Activated CD8-positive, alpha-beta memory T cell treated with anti-CD3 and anti-CD28 coated beads for 4 hours (primary cell): ENCODE measurements at places on chromosomes 4 and X.

- DNase-seq = no peak
These were observed 99.0 kb downstream of the PHKA2 start for GRCh38 chrX:18884916-18885315.

DNA sequence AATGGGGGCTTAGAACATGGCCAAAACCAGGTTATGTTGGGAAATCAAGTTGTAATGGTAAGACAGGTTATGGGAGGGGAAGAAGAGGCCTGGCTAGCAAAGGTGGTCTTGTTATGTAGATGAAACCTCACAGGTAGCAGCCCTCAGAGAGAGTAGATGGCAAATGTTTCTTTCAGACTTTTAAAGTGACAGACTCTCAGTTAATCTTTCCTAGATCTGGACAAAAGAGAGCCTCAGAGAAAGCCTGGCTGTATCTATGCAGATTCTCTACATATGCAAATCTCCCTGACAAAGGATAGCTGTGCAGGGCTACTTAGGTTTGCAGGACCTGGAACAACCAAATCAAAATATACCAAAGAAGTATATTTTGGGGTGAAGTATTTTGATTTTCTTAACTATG lies 284.1 kb upstream of the AMOT start:
- no peak for DNase-seq

DNA sequence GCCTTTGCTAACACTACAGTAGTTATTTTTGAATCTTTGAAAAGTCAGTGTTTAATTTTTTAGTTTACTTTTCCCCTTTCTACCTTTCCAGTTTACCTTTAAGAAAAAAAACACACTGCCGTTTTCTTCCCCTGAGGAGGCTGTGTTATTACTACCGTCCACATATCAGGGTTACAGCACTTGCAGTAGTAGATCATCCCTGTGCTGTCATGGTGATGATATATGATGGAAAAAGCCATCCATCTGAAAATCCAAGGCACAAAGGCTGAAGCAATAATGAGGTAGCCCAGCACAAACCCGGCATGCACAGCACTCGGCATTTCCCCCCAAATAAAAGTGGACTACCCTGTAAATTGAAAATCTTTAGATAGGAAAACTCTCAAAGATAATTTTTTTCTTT lies 258.7 kb downstream of the CXXC4 start:
- DNase-seq = no peak

- DNase-seq = no peak
These were observed 107.5 kb downstream of the EGF start for GRCh38 chr4:110020139-110020538.

GRCh38 chr4:102843273-102843672 lies 15.9 kb upstream of the UBE2D3 start:
- no peak for DNase-seq

DNA sequence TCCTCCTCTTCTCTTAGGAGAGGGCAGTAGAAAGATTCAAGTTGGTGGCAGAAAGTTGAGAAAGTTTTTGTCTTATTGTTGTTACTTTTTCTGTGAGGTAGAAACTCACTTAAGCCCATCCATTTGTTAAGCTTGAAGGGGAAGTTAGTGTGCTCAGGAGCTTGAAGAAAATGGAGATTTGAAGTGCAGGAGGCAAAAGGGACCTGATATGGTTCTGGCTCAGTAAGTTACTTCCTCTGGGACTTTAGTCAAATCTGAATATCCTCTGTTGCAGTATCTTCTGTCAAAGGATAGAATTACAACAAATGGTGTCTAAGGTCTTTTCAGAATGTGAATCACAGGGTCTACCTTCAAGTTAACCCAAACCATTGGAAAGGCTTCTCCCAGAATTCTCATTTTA lies 46.2 kb downstream of the CXCL13 start:
- no peak for DNase-seq

DNA sequence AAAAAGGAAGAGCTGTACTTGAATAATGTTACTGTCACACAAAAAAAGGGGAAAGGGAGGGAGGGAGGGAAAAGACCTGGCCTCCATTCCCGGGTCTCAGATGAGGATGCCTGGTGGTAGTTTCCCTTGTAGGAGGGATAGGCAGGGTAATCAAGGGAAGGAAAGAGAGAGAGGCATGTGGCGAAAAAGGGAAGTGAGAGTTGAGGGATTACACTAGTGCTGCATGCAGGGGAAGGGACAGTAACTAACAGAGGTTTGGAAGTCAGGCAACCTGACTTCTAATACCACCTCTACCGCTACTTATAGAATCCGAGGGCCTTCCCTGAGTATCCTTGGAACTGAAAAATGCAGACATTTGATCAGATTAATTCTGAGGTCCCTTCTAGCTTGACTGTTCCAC lies 821.7 kb upstream of the FTHL17 start:
- DNase-seq = no peak

DNA sequence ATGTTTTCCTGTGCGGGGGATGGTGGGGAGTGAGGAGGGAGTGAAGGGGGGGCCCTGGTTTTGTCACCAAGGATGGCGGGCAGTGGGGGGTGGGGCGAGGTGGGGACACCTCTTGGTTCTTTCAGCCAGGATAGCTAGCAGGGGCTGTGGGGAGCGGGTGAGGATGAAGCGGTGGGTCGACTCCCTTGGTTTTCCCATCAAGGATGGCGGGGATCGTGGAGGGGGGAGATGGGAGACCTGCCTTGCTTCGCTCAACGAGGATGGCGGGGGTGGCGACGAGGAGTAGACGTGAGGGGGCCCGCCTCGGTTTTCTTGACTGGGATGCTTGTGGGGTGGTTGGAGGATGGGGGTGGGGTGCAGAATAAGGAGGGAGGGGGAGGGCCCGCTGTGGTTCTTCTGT lies 643 bp downstream of the FHL1 start:
- no peak for DNase-seq

GRCh38 chr4:153206534-153206933 lies 2.3 kb downstream of the TRIM2 start:
- no peak for DNase-seq

- no peak for DNase-seq
These were observed 151.2 kb upstream of the GATB start for GRCh38 chr4:151911970-151912369.

DNA sequence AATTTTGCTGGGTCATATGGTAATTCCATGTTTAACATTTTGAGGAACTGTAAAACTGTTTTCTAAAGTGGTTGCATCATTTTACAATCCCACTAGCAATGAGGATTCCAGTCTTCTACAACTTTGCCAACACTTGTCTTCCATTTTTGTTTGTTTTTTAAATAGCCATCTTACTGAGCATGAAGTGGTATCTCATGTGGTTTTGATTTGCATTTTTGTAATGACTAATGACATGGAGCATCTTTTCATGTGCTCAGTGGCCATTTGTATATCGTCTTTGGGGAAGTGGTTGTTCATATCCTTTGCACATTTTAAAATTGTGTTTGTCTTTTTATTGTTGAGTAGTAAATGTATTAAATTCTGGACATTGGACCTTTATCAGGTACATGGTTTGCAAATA lies 94.7 kb downstream of the TMEM131L start:
- no peak for DNase-seq

- no peak for DNase-seq
These were observed 240.3 kb downstream of the ANK2 start for GRCh38 chr4:113289766-113290165.

GRCh38 chr4:152047451-152047850 lies 286.6 kb upstream of the GATB start:
- no peak for DNase-seq

GRCh38 chr4:186743261-186743660 lies 19.6 kb upstream of the FAT1 start:
- DNase-seq = no peak

GRCh38 chr4:186725469-186726425 lies 2.1 kb upstream of the FAT1 start:
- DNase-seq = no peak
